ENCODE measurements at places on chromosomes 12 and 14.
A peak's percentile ranks its signal among the peaks of the same experiment; 100 is the strongest.

DNA sequence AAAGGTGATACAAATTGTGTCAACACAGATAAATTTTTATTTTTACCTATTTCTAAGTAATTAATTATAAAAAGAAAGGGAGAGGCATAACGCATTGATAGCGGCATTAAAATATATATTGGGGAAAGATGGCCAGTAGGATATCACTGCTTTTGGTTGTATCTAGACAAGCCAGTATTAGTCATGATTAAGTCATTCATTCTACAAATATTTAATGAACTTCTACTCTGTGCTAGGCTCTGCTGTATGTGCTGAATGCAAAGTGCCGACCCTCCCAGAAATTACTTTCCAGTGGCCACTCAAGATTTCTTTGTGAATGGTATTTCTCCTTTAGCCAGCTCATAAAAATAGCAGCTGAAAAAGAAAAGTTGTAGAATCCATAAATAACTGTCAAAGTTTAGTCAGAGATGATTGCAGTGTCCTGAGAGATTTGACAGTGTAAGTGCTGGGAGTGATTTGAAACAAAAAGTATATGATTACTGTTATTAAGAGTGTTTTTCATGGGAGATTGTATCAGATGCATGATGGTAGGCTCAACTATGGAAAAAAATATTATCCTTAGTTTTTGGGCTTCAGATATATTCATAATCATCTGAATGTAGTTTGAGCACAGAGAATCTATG lies 133.2 kb downstream of the MGAT4C start:
- DNase-seq: no peak

- no peak for DNase-seq
These were observed 163.3 kb downstream of the DACT1 start for GRCh38 chr14:58801086-58801485.

DNA sequence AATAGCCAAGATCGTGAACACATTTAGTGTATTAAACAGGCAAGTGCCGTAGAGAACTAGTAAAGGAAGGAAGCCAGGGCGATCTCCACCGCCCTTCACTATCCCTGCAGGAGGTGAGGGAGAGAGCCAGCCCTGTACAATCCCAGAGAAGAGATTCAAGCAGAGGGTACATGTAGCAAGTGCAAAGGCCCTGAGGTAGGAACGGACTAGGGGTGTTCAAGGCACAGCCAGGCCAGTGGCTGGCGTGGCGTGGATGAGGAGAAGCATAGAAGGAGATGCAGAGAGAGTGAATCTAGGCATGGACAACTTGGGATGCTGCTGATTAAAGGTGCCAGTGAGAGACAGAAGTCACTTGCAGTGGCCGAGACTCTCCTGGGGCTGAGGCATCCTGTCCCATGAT lies 39.1 kb upstream of the ESRRB start:
- no peak for DNase-seq

GRCh38 chr14:85625925-85626585 lies 96.1 kb downstream of the FLRT2 start:
- no peak for DNase-seq

GRCh38 chr12:87768501-87769287 lies 260.5 kb downstream of the C12orf50 start:
- DNase-seq: no peak

DNA sequence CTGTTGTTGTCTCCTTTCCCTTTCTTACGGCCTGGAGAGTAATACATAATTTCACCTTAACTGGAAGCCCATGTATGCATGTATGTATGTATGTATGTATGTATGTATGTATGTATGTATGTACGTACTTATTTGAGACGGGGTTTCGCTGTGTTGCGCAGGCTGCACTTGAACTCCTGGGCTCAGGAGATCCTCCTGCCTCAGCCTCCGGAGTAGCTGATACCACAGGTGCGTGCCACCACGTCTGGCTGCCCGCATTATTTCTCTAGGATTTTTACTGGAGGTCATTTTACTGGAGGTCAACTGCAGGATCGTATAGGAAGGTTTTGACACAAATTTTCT lies 644 bp upstream of the OS9 start:
- no peak for DNase-seq

DNA sequence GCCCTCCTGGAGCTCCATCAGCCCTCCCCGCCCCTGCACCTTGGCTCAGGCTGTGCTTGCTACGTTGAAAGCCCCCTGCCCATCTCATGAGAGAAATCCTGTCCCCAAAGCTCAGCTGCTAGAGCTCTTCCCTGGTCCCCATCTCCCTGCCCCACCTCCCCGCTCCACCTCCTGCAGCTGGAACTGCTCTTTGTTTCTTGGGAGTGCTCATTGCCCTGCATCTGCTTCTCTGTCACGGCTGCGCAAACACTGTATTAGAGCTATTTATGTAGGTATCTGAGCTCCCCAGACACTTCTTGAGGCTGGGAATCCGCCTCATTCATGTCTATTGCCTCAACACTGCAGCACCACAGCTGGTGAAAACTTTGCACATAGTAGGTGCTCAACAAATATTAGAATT lies 32.8 kb upstream of the PRIMA1 start:
- DNase-seq: no peak

DNA sequence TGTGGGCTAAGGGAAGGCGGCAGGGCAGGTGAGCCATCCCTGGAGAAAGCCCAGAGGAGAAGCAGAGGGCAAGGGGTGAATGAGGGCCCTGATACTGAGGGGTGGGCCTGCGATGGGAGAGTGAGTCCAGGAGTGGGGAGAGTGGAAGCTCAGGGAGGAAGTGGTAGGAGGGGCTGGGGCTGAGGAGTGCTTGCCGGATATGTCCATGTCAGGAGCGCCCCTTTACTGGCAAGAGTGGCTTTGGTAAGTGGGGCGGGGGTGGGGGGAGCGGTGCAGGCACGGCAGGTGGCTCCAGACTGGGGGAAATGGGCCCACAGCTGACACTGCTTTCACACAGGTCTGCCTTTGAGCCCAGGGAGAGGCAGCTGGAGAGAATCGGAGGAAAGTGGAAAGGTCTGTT lies 86.4 kb upstream of the GPR68 start:
- no peak for DNase-seq

DNA sequence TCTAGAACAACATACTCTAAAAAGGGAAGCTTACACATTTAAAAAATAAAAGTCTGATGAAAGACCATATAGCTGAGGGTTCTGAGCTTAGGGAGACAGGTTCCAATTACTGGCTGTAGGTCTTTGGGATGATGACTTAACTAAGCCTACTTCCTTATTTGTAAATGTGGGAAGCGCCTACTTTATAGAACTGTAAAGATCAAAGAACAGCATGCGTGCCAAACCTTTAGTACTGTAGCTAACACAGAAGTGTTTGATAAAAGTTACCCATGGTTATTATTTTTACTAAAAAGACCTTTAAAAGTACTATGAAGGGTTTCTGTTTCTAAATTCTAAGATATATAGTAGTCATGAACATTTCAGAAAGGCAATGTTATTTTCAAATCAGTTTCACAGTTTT lies 35.7 kb downstream of the STK38L start:
- DNase-seq: no peak

DNA sequence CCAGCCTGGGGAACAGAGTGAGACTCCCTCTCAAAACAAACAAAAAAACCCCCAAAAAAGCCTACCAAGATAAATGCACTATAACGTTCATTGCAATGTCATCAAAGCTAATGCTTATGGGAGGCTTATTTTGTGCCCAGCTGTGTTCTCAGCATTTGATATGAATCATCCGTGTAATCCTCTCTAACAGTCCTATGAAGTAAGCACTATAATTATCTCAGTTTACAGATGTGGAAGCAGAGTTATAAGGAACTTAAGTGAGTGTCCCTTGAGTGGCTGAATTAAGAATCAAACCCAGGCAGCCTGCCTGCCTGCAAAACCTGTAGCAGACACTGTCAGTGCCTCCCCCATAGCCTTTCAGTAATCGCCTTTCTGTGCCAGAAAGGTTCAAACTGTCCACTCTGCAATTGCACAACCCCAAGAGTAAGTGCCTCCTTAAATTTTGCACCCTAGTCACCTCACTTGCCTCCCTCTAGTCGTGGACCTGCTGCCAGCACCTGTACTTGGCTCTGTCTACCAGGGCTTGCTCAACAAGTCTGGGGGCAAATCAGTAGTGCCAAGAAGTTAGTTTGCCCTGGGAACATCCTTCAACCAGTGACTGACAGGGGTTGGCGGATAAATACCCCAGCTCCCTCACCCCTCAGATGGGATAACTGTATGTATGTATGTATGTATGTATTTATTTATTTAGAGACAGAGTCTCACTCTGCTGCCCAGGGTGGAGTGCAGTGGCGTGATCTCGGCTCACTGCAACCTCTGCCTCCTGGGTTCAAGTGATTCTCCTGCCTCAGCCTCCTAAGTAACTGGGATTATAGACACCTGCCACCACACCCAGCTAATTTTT lies 23.8 kb upstream of the PPP1CC start:
- no peak for DNase-seq

DNA sequence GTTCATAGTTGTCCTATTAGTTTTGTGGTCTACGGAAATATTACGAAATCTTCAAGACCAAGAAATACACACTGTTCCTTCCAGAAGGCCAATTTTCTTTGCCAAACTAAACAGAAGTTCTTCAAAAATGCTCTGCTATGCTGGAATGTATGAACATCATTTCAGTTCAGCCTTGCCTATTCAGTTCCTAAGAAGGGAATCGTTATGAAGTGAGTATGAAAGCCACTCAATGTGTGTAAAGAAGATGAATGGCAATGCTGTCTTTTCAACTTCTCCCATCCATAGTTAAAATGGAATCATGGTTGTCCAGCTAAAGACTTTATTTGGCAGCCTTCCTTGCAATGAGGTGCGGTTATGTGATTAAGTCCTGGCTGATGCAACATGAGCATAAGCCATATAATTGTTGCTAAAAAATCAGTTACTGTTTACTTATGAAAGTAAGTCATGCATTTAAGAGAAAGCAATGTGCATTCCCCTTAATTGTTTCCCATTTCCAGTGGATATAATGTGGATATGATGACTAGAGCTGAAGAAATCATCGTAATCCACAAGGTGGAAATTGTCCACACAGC lies 73.8 kb upstream of the PTPRR start:
- no peak for DNase-seq

DNA sequence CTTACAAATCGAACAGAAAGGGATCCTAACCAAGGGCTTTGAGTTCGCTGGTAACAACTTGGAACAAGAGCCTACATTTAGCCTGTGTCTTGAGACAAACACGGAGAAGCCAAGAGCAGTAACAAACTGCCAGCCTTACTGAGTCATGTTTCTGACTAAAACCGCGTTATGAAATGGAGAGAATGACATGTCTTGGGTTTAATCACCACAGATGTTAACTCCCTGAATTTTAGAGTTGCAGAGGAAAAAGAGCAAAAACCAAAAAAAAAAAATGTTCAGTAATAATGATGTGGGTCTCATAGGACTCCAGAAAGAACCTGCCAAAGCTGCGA lies 1.0 kb downstream of the BLTP3B start:
- DNase-seq: no peak

DNA sequence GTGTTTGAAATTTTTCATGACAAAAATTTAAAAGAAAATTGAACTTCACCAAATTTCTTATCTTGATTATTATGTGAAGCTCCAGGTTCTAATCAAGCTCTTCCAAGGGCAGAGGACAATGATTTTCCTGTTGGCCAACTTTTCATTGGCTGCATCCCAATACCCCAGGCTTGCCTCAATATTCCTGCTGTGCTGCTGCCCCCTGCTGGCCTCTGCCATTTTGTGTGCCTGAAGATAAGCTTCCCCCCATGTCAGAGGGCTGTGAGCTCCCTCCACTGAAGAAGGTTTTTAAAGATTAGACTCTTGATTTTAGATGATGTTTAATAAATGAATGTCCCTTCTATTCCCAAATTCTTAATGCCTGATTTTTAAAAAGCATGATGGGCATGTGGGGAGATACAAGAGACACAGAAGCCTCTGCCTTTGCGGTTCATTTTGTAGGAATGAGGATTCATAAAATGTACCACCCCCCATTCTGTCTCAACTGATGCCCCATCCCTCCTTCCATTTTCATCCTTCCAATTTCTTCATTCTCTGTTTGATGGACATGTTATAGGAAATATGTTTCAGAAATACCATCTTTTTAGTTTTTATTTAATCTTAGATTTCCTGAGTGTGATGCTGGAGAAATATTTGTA lies 76.7 kb upstream of the RGS6 start:
- DNase-seq: peak; percentile 42

DNA sequence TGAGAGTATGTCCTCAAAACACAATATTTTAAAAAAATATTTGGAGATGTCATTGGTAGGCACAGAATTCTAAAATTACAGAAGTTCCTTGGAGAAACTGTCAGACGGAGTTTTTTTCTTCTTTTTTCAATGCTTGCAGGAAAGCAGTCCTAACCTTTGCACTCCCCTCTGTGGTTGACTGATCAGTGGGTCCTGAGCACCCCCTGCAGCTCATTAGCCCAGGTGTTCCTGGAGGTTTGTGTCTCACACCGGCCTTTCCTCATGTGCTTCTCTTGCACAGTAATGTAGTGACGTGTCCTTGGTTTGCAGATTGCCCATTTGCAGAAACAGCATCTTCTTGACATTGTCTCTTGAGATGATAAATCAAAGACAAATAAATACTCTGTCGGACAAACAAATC lies 513.0 kb downstream of the TMEM121 start:
- peak; percentile 80 for DNase-seq

GRCh38 chr14:80419769-80420168 lies 208.5 kb upstream of the DIO2 start:
- no peak for DNase-seq

- no peak for DNase-seq
These were observed 60.4 kb downstream of the SOX5 start for GRCh38 chr12:23889069-23889440.

GRCh38 chr14:80049055-80049454 lies 162.2 kb downstream of the DIO2 start:
- no peak for DNase-seq

DNA sequence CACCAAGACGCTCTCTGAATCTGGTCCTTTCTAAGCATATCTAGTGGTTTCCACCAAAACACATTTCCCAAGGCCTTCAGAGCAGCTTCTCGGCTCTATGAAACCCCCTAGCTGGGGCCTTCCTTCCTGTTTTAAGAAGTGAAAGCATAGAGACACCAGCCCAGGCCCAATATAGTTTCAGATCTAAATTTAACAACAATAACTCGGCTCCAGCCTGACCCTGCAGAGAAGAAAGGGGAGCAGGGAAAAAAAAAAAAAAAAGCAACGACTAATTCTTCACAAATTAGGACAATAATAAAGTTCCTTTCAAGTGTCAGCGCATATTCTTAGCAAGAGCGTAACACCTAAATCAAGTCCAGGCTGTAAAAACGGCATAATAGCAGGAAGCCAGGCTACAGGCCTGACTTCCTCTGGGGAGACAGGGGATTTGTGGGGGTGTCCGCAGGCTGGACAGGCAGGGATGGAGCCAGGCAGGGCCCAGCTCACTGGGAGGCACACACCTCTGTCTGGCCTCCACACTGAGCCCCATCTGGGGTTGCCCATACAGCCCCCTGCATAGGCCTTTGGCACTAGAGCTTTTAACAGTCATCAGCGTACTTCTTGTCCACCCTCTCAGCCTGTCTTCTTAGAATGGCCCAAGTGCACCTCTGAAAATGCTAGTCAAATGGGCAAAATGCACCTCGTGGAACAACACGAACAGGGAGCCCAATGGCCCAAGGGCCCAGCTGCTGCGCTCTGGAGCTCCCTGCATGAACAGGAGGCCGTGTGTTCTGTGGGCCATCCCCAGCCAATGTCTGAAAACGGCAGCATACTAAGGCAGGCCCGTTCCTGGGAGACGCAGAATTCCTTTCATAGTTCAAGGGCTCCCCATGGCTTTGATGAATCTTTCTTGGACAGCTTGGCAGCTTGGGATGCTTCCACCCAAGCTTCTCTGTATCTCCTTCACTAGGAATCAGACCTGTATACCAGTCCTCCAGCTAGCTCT lies 772.9 kb downstream of the MED13L start:
- DNase-seq: no peak
